ENCODE measurements at places on chromosomes 12 and 14.
A peak's percentile ranks its signal among the peaks of the same experiment; 100 is the strongest.

- DNase-seq, result no peak
These were observed 71.2 kb upstream of the CHST11 start for GRCh38 chr12:104385510-104385909.

DNA sequence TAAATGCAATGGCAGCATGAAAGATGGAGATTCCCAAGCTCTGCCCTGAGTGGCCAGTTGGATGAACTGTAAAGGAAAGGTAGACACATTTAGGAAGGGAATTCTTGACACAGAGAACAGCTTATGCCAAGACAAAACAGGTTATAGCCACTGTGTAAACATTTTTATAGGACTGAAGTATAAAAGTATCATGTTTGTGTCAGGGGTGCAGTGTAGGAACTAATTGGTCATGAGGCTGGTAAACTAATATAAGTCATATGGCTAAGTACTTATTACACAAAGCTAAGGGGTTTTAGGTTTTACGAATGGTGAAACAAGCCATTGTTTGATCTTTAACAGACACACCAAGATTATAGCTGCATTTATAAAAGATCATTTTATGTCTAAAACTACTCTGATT is 207.7 kb upstream of the SLC16A7 start:
- DNase-seq, result no peak

GRCh38 chr12:128829861-128830504 is 6.2 kb upstream of the SLC15A4 start:
- peak; percentile 28 for DNase-seq

DNA sequence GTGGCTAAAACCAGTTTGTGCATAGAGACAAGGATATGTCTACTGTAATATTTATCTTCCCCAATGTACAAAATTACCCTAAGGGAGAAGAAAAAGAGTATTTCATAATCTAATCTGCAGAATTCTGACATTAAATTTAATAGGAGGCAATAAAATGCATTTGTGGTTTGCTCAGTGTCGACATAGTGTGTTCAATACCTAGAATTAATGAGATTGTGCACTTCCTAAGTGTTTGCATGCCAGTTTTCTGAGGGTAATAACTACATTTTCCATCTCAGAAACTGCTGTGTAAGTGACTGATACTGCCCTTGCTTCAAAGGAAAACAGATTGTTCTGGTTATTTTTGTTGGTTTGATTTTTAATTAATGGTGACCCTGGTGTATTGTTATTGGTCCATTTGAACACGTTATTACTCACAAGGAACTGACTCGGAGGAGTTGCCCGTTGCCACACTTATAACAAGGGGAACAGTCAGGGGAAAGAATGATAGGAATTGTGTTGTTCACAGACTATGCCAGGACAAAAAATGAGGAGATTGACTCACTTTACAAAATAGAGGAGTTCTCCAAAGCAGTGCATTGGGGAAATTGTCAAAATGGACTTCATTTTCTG is 960.3 kb upstream of the TMEM132C start:
- DNase-seq, result no peak

DNA sequence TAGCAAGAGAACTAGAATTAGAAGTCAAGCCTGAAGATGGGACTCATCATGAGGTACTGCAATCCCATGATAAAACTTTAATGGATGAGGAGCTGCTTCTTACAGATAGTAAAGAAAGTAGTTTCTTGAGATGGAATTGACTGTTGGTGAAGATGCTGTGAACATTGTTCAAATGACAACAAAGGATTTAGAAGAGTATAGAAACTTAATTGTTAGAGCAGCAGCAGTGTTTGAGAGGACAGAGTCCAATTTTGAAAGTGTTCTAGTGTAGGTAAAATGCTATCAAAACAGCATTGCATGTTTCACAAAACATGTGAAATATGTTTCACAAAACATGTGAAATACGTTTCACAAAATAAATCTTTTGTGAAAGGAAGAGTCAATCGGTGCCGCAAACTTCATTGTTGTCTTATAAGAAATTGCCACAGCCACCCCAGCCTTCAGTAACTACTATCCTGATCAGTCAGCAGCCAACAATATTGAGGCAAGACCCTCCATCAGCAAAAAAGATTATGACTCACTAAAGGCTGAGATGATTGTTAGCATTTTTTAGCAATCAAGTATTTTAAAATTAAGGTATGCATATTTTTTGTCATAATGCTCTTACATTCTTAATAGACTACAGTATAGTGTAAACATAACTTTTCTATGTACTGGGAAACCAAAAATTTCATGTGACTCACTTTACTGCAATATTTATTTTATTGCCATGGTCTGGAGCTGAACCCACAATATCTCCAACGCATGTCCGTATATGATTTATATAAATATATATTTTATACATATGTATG is 173.4 kb upstream of the BMP4 start:
- DNase-seq, result no peak

DNA sequence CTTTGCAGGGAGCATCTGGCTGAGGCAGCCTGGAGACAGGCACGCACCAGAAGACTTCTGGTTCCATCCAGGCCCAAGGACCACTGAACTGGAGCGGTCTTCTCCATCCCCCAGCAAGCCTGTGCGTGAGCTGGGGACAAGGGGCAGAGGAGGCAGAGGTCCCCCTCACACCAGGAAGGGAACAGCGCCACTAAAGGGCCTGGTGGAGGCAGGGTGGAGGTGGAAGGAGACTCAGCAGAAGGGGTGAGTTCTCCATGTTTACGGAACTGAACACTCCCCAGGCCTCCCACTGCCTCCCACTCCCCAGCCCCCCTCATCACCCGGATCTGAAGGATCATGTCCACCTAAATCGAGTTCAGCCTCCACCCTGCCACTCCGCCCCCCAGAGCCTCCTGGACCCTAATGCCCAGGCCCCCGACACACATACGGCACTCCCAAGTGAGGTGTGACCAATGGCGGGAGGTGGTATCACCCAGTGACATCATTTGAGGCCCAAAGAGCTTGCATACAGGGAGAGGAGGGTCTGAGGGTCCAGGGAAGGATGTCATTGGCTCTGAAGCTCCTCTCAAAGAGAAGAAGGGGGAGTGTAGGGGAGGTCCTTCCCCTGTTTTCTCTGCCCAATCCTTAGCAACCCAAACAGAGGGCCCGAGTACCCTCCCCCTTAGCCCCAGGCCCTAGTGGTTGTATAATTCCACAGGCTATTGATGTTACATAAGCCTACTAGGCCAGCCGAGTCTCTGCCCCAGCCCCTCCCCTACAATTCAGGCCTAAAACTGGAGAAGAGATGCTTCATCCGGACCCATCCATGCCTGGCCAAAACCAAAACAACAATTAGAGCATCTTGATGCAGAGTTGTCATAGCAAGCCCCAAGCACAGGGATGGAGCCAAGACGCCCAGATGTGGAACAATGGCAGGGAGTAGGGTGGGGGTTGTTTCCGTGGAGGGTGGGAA is 1.0 kb downstream of the FAIM2 start:
- DNase-seq, result no peak

- no peak for DNase-seq
These were observed 6.8 kb downstream of the TSPAN9 start for GRCh38 chr12:3083921-3084347.

DNA sequence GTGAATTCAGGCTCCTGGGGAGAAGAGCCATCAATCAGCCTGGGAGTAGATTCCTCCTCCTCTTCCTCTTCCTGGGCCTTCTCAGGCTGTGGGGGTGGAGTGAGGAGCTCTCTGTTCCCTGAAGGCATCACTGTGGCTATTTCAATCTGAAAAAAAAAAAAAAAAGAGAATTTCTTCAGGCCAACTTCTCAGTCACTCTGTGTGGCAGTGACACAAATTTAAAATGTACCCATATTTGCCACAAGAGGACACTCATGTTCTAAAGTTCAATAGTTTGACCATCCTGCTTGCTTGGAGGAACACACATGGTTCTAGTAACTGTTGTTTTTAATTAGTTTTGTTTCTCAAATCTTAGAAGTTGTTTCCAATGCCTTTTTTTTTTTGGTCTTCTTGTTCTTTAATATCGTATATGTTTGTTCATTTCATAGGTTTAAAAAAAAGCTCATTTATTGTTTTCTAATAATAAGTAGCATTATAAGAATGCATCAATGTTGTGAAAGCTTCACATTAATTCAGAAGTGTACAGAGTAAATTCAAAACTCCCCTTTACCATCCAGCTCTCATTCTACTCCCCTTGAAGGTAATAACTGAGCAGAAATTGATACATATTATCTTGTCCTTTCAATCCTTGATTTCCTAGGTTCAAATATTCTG is 23.3 kb upstream of the CCER1 start:
- no peak for DNase-seq

All from bone marrow (tissue), 2 donors.